ENCODE measurements at places on chromosomes 12 and 14. TPM values are rescaled to one million over a fixed set of nuclear protein-coding genes. Genes with fewer than 3 reads are reported as not detected.
A peak's percentile ranks its signal among the peaks of the same experiment; 100 is the strongest.

VCPKMT gene
- 6.4 TPM for total RNA-seq

INSM2 gene
- total RNA-seq = not detected

NFATC4 gene
- 56.4 TPM for total RNA-seq

PDE3A gene
- total RNA-seq = 7.1 TPM

LRP1-AS gene
- not detected for total RNA-seq

RND1 gene
- not detected for total RNA-seq

IAPP gene
- total RNA-seq = not detected

TMEM63C gene
- not detected for total RNA-seq

HCAR1 gene
- total RNA-seq = 0.43 TPM

TOGARAM1 gene
- 15.1 TPM for total RNA-seq

- no peak for DNase-seq
Measured at GRCh38 chr14:93759719-93760307, 28.5 kb downstream of the PRIMA1 start.

- DNase-seq = peak; percentile 59
Measured at GRCh38 chr14:99605299-99605961, 1.4 kb upstream of the CCDC85C start.

DNA sequence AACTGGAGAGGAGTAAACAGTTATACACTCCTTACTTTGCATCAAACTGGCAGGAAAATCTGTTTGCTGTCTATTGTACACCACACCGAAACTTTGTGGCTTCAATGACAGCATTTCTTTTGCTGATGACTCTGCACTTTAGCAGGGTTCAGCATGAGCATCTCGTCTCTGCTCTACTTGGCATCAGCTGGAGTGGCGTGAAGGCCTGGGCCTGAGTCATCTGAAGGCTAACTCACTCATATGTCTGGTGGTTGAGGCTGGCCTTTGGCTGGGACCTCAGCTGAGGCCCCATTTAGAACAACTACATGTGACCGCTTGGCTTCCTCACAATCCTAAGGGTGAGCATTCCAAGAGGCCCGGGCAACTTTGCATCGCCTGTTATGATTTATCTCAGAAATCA lies 28.7 kb upstream of the REP15 start:
- DNase-seq = peak; percentile 4

- no peak for DNase-seq
Measured at GRCh38 chr12:39451977-39452376, 9.1 kb upstream of the KIF21A start.

- DNase-seq = no peak
Measured at GRCh38 chr14:77912754-77913556, 113.0 kb downstream of the ADCK1 start.

DNA sequence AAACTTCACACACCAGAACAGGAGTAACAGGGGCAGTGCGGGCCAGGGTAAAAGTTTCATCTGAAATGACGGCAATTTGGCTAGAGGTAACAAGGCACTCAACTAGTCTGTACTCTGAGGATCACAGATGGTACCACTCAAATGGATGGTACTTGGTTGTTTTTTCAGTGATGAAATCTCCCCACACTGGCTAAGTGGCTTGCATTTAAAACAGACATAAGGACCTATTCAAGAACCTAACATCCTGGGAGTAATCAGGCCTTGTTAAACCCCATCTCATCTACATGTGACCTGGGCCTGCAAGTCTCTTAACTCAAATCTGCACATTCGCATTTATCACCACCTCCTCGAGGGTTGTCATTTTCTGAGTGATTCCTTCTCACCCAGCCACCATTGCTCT lies 90.8 kb downstream of the PRKAB1 start:
- DNase-seq = no peak

GRCh38 chr12:46617167-46617566 lies 208.6 kb downstream of the SLC38A4 start:
- DNase-seq = peak; percentile 91

GRCh38 chr12:90250042-90250441 lies 541.4 kb upstream of the ATP2B1 start:
- no peak for DNase-seq

- no peak for DNase-seq
Measured at GRCh38 chr12:42343721-42344120, 17.8 kb downstream of the PPHLN1 start.

GRCh38 chr12:130859161-130859560 lies 12.7 kb upstream of the RAN start:
- no peak for DNase-seq

DNA sequence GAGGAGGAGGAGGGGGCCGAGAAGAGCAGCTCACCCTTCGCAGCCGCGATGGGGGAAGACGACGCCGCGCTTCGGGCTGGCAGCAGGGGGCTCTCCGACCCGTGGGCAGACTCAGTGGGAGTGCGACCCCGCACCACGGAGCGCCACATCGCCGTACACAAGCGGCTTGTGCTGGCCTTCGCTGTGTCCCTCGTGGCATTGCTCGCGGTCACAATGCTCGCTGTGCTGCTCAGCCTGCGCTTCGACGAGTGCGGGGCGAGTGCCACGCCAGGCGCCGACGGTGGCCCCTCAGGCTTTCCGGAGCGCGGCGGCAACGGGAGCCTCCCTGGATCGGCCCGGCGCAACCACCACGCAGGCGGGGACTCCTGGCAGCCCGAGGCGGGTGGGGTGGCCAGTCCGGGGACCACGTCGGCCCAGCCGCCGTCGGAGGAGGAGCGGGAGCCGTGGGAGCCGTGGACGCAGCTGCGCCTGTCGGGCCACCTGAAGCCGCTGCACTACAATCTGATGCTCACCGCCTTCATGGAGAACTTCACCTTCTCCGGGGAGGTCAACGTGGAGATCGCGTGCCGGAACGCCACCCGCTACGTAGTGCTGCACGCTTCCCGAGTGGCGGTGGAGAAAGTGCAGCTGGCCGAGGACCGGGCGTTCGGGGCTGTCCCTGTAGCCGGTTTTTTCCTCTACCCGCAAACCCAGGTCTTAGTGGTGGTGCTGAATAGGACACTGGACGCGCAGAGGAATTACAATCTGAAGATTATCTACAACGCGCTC lies 745 bp downstream of the TRHDE start:
- no peak for DNase-seq

- peak; percentile 54 for DNase-seq
Measured at GRCh38 chr12:28512876-28513275, 322.6 kb downstream of the CCDC91 start.

DNA sequence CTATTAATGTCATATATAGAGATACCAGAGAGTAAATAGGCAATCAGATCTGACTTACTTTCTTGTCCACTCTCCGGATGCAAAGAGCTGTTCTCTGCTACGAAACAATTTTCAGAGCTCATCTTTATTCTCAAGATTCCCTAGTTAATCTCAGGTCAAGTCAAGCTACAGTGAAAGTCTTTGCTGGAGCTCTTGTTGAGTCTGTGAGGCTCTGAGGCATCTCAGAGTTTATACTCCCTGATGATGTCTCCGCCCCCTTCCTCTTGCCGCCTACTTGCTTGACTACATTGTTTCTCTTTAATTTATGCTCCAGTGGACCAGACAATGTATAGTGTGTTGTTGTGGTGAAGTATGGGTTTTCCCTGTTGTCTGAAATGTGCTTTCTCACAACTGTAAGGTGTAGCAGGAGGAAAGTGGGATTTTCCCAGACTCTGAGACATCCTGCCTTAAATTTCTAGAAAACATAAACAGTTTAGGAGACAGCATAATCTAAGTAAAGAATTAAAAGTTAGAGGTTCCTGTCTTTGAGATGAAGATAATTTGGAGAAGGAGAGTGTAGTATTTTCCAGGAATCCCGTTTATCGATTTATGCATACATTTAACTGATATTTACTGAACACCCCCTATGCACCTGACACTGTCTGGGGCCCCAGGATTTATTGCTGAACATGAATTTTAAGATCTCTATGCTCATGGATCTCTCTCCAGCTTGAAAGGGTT lies at the start of gene CD69:
Gene CD69, minus strand, starts transcription at position 203 of the 720 bp plus-strand sequence. Its CDS starts 81 bp downstream, at position 122.
- DNase-seq = no peak

DNA sequence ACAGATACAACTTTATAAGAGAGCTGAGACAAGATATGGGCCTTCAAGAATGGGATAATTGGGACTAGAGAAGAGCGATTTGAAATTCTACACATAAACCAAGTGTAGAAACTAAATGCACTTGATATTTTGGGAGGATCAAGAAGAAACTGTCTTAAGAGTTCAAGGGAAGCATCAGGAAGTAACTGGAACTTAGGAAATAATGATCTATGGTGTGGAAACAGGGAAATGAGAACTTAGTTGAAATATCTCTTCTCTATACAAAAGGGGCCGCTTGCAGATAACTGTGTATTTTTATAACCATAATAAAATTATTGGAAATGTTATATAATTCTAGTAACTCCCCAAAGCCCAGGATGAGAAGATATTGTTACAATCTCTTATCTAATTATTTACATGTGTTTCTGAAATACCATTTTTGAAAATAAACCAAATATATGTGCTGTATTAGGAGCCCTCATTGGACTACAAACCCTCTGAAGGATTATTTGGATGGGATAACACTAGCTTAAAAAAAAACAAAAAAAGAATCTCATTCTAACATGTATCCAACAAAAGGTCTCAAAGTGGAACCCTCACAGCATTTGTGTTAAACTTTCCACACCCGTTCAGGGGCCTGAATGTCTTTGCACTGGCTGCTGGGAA lies 84.7 kb upstream of the FLRT2 start:
- no peak for DNase-seq

GRCh38 chr14:102951034-102951433 lies 28.6 kb downstream of the AMN start:
- no peak for DNase-seq

GRCh38 chr14:97854918-97855317 lies 1057.7 kb downstream of the VRK1 start:
- no peak for DNase-seq

DNA sequence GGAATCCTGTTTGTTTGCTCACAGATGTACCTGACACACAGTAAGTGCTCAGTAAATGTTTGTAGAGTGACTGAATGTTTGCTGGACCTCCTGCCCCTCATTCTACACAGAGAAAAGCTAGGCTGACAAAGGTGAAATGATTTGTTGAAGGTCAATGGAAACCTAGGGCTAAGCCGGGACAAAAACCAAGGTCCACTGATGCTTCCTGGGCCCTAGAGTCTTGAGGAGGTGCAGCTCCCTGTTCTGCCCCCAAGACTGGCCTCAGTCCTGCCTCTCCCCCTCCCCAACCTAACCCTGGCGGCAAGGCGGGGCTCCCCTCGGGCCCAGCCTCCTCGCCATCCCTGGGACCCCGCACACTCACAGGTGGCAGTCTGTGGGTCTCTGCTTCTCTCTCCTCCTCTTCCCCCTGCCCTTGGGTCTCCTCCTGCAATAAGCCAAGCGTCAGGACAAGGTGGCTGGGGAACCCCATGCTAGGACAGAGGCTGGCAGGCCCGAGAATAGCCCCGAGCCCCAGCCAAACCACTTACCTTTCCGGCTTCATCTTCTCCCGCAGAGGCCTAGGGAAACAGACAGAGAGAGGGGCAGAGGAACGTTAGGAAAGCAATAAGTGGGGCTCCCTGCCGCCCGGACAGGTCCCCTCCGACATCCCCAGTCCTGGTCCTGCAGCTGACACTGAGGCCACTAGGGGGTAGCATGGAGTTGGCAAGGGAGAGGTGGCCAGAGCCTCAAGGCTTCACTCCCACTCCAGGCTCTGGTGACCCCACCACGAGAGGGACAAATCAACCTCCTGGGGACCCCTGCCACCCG lies 9.3 kb downstream of the PGF start:
- peak; percentile 62 for DNase-seq

- no peak for DNase-seq
Measured at GRCh38 chr12:41438854-41439541, 250.9 kb downstream of the PDZRN4 start.

DNA sequence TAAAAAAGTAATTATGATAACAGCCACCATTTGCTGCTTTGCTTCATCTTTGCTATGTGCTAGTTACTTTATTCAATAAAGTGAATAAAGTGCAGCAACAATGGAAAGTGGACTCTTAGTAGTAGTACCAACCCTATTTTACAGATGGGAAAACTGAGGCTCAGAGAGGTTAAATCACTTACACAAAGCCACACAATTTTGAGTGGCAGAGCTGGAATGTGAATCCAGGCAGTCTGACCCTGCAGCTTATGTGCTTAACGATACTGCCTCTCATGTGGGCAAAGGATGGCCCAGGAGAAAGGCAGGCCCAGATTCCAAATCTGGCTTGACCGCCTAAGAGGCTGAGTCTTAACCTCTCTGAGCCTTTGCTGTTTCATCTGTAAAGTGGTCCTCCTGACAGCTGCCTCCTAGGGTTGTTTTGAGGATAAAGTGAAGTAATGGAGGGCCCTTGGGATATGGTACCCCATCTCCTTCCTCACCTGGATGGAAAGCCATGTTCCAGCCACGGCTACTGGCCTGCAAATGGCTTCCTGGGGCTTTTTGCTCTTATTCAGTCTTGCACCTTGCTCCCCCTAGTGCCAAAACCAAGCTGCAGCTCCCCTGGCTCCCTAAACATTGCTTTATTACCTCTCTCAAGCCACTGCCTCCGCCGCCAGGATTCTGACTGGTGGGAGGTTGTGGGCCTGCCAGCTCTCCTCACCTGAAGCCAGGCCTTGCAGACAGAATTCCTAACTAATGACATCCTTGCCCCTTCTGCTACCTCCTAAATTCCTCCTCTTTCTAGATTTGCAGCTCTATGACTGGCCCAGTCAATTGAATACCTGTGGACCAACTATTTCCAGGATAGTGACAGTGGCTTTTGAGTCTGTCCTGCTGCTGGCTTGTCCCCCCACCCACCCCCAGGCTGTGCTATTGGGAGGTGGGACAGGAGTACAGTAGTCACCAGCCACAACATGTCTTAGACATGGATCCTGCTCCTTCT lies 283.3 kb upstream of the PWP1 start:
- DNase-seq = peak; percentile 68

DNA sequence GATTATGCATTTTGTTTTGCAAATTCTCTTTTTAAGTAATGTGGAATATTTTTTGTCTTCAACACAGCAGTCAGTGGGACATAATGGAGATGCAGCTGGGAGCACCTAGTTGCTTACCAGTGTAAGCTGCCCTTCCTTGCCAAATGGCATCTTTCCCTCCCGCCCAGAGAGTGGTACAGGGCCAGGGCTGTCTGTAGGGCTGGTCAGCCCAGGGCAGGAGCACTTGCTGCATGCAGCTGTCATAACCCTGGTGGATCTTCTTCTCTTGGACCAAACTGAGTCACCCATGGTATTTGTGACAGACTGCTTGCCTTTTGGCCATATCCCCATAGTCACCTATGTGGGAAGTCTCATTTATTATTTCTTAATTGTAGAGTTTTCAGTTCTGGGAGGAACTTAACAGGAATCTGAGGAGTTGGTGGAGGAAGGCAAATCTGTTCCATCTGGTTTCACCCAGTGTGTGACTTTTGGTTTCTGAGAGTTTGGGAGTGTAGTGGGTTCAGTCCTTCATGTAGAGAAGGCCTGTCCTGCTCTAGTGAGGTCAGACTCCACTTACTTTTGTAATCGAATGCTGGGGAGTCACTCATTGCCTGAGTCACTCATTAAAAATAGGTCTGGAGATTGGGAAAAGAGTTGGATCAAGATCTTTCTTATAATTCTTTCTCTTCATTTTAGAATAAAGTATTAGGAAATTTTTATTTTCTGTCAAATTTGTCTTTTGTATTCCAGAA lies 62.0 kb upstream of the ASPG start:
- DNase-seq = no peak

- DNase-seq = peak; percentile 73
Measured at GRCh38 chr12:94941440-94941862, 62.0 kb downstream of the NDUFA12 start.

- DNase-seq = no peak
Measured at GRCh38 chr14:67389275-67389674, 22.7 kb downstream of the PLEK2 start.
